ENCODE measurements at places on chromosomes 3 and 15.
A peak's percentile ranks its signal among the peaks of the same experiment; 100 is the strongest.

- DNase-seq = no peak
Measured at GRCh38 chr3:60142009-60142408, 1092.2 kb upstream of the CFAP20DC start.

GRCh38 chr15:75646112-75646943 is 1.4 kb upstream of the SNX33 start:
- no peak for DNase-seq

DNA sequence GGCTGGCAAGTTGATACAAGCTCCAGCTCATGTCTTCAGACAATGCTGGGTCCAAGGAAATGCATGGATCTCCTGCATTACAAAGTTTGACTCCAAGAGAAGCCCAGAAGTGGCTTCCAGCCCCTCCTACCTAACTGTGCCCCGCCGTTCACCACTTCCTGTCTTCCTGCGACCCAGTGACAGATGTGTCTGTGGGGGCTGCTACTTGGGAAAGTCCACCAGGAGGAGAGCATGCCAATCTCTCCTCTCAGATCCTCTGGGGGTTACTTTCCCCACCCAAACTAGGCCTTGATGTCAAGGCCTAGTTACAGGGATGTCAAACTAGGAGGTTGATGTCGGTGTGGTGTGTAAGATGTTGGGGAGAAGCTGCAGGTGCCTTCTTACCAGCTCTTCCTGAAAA is 133.6 kb upstream of the RASGRP1 start:
- no peak for DNase-seq

DNA sequence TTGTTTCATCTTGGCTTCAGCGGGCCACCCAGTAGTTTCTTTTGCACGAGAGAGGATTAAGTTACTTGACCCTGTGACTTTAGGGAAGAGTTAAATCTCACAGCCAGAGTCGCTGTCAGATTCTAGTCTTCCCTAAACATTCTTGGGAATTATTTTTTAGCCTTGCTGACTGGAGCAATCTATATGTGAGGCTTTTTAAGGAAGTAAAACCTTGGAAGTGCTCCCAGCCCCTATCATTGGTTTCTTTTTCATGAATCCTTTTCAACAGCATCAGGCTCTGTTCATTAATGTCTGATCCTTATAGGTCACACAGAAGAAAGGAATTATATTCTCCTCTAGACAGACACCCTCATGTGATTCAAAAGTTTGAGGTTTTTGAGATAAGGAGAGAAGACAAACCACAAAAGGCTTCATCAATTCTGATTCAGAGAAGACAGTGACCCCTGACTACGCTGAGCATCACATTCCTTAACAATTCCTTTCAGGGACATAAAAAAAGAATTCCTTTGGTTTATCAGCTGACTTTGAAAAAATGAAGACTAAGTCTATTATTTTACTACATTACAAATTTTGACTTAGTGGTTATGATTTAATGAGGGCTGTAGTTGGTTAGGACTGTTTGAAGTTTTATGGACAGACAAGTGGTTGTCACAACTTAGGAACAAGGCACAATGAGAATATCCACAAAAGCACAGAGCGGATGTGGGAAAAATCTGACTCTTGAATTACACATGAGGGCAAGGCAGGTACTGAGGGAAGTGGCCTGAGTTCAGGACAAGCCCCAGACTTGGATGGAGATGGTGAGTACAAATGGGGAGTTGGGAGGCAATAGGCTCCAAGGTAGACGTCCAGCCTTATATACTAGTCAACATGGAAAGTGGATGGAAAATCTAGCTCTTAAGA is 171.1 kb upstream of the STT3B start:
- peak; percentile 66 for DNase-seq

- no peak for DNase-seq
Measured at GRCh38 chr3:154718053-154718452, 288.1 kb upstream of the GPR149 start.

DNA sequence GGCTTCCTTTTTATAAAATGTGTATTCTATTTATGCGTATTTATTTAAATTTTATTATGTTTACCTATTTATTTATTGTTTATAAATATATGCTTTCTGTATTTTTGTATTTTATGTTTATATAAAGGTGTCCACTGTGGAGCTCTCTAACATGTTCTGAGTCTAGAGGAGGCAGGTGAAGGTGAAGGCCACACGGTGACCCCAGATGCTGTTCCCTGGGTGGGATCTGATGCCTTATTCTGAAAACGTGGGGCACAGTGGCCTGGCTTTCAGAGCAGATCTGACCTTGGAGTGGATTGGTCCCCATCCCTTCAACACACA is 104.7 kb upstream of the SLC7A14 start:
- DNase-seq = no peak

GRCh38 chr15:45449395-45449794 is 71.1 kb upstream of the GATM start:
- DNase-seq = no peak

DNA sequence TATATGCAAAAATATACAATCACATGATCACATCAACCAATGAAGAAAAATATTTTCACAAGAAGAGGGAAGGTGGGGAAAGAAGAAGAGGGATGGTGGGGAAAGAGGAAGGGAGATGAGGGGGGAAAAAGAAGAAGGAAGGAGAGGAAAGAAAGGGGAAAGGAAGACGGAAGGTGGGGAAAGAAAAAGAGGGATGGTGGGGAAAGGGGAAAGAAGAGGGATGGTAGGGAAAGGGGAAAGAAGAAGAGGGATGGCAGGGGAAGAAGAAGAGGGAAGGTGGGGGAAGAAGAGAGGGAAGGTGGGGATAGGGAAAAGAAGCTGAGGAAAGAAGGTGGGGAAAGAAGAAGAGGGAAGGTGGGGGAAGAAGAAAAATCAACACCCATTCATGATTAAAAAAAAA is 3.2 kb upstream of the GOLGB1 start:
- no peak for DNase-seq

- no peak for DNase-seq
Measured at GRCh38 chr3:134332344-134332743, 41.9 kb downstream of the AMOTL2 start.

DNA sequence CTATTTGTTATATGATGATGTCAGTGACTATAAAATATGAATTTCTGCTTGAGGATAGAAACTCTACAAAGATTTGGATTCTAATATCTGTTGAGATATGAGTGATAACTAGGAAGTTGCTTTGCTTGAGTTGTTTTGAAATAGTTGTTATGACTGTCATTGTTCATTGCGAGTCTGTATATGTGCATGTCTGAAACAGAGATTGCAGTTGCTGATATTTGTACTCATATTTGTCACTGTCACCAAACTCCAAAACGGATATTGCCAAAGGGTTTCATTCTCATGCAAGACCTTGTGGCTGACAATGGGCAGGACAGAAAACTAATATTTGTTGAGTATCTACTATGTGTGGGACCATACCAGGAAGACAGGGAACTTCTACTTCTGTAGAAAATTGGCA is 240.2 kb downstream of the CD47 start:
- DNase-seq = no peak

DNA sequence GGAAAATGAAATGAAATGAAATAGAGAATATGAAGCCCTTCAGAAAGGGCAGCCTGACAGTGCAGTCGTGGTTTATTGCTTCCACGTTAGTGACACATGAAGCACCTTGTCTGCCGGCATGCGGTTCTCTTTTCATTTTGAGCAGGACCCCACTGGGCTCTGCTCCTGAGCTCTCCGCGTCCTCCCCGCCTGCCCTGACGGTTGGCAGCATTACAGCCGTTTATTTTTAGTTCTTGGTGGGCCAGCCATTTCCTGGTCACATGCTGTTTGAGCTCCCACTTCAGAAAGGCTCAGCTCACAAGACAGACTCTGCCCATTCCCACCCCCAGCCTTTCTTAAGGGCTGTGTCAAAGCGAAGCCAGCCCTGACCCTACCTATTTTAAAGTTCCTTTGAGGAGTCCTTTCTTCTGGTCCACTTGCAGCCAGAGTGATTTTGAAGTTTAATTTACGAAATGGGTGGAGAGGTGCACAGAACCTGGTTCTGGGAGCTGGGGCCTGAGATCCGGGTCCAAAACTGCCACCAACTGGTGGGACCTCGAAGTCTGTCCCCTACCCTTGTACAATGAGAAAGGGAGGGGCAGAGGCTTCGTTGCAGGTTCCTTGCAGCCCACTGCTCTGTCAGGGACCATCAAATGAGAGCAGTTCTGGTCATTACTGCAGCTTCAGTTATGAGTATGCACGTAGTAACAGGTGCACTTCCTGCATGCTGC is 60.1 kb downstream of the MGLL start:
- DNase-seq = no peak

DNA sequence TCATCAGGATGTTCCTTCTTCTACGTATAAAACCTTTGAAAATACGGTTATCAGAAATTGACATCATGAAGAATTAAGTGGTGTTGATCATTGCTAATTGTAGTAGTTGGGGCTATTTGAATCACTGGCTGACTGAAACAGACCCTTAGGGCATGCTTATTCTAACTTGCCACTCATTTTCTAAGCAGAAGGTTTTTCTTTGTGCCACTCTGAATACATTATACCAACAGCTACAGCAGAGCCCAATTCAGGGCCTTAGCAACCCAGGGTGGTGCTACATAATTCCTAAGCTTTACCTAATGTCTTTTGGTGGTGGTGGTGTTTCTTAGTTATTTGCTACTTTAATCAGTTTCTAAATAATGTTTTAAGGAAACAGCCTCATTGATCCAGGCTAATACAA is 524.2 kb downstream of the NLGN1 start:
- no peak for DNase-seq

DNA sequence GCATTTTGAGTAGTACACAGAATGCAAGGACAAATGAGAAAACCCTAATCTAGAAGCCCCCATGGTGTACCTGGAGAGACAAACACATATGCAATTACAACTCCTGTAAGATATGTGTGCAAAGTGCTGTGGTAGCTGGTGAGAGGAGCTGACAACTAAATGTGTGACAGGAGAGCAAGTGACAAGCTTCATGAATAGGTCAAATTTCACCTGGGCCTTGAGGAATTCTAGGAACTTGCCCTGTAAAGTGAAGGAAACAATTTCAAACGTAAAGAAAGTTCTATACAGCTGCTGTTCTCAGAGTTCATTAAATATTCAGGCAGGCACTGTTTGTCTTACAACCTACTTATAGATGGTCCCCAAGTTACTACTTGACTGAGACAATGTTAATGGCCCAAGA is 437.0 kb downstream of the TUSC7 start:
- DNase-seq = no peak

DNA sequence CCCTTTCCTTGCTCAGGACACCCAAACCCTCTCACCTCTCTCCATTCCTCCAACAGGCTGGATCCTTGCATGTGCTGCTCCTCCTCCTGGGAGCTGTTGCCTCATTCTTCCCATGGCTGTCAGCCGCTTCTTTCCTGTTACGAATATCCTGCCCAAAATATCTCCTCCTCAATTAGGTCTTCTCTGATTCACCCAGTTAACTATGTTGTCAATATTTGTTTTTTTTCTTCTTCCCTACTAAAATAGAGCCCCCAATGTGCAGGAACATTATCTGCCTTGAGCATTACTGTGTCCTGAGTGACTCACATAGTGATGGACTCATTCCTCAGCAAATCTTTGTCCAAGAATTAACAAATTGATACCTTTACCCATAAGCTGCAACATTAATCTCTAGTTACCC is 357.2 kb downstream of the CLSTN2 start:
- DNase-seq = peak; percentile 31

DNA sequence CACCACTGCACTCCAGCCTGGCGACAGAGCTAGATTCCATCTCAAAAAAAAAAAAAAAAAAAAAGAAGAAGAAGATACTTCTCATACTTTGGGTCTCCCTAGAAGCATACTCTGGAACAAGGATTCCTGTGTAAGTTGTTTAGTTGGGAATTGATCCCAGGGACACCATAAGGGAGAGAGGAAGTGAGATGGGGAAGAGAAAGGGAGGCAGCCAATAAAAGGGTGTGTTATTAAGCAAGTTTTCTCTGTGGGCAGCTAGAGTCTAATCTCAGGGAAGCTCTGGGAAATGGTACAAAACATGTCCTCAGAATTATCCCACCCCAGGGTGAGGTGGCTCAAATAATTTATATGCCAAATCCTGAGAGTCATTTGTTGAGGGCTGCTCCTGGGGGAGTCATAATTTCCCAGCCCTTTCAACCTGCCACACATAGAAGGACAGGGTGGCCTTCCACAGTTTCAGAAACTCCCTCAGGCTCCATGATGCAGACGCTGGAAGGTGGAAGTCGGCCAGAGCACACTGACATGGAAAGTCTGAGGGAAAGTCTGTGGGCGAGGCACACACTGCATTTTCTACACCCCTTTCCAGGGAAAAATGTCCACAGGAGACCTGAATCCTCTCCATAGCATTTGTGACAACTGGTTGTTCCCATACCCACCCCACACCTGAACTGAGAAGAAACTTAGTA is 86.4 kb upstream of the SLC4A7 start:
- no peak for DNase-seq

DNA sequence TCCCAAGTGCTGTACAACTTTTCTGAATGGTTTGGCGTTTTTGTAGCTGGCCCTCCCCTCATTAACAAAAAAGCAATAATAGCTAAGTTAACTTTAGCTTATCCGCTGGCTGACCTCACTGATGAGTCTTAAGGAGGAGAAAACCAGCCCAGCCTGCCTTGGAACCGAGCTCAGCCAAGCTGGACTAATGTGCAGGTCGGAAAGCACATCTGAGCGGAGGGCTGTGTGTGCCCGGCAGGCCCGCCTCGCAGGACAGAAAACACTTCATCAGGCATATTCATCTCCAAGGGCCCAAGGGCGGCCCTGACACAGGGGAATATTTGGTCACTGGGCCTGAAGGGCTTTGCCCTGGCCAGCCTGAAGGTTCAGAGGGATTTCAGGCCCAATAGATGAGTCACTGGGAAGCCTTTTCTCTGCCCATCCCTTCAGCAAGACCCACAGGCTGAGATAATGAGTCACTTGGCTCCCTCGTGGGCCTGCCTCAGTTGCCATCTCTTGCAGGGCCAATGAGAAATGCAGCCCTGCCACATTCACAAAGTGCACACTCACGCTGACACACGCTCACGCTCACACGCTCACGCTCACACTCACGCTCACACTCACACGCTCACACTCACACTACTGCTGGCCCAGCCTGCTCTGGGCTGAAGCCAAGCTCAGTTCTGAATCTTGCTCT is 75.1 kb downstream of the SLC12A8 start:
- DNase-seq = peak; percentile 60

DNA sequence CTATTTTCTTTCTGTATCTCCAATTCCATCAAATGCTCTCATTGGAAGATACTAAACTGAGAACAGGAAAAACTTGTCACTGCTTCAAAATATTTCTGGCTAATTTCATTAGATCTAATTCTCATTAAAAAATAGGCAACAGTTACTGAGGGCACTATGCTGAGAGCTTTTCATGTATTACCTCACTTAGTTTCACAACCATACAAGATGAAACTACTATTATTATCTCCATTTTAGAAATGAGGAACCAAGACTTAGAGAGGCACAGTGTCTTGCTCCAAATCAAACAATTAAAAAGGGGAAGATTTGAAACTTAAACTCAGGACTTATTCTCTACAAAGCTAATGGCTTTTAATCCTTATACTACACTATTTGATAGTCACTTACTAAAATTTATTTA is 7.2 kb upstream of the OTOL1 start:
- DNase-seq = no peak

DNA sequence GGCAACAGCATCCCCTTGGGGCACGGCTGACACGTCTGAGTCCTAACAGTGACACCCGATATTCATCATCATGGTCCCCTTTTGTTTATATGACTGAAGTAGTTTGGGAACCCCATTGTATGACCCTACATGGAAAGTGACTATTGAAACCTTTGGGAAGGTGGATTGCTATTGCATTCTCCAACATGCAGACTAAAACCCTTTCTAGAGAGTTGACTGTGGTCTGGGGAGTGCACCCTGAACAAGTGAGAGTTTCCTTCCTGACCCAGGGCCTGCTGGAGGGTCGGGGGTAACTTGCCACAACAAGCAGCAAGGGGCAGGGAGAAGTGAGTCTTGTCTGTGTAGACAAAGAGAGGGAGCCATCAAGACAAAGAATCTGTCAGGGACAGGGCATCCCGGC is 54.4 kb downstream of the ISG20 start:
- DNase-seq = no peak

Data from fibroblast of pulmonary artery (primary cell).